ENCODE measurements at places on chromosomes 11 and 22.

DNA sequence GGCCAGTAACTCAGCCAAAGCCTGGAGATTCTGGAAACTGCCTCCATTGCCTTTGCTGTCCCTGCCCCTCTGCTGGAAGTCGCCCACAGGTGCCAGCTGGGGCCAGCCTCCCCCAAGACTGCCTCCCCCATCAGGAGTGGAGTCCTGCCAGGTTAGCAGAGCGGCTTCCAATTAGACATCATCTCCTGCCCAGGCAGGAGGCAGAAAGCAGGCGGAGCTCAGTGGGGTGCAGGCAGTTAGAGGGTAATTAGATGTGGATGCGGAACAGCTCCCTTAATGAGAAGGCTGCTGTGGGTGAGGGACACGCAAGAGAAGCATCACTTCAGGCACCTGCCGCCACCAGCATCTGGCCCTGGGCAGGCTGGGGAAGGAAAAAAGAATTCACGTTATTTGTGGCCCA is 90.9 kb upstream of the TP53I11 start:
- DNase-seq: no peak

DNA sequence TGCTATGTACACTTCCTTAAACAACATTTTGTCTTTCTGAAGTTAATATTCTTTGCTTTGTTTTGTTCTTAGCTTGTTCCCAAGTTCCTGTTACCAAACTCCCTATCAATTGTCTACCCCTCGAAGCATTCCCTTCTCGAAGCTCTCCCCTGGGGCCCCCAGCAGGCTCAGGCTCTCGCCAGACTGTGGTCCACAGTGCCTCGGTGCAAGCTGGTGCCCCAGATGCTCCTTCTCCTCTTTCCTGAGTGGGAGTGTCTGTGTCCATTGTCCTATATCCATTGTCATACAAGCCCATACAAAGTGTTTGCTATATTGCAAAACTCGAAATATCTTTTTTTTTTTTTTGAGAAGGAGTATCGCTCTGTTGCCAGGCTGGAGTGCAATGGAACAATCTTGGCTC is 51.7 kb upstream of the RTL6 start:
- no peak for DNase-seq

GRCh38 chr11:94858012-94858705 is 90.0 kb downstream of the AMOTL1 start:
- DNase-seq: peak; percentile 64

GRCh38 chr22:42855721-42856120 is 1.4 kb downstream of the ARFGAP3 start:
- no peak for DNase-seq

DNA sequence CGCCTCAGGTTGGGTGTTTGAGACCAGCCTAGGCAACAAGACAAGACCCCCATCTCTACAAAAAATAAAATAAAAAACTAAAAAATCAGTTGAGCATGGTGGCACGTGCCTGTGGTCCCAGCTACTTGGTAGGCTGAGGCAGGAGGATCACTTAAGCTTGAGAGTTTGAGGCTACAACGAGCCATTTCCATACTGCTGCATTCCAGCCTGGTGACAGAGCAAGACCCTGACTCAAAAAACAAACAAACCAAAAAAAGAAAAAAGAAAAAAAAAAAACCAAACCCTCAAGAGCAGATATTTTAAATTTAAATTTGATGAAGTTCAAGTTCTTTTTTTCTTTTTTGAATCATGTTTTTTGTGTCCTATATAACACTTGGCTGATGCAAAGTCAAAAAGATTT is 7.2 kb upstream of the CCDC83 start:
- no peak for DNase-seq

GRCh38 chr22:40684728-40685127 is 5.4 kb downstream of the MCHR1 start:
- DNase-seq: no peak

- DNase-seq: peak; percentile 85
Measured at GRCh38 chr11:848380-848931, 5.8 kb downstream of the TSPAN4 start.

DNA sequence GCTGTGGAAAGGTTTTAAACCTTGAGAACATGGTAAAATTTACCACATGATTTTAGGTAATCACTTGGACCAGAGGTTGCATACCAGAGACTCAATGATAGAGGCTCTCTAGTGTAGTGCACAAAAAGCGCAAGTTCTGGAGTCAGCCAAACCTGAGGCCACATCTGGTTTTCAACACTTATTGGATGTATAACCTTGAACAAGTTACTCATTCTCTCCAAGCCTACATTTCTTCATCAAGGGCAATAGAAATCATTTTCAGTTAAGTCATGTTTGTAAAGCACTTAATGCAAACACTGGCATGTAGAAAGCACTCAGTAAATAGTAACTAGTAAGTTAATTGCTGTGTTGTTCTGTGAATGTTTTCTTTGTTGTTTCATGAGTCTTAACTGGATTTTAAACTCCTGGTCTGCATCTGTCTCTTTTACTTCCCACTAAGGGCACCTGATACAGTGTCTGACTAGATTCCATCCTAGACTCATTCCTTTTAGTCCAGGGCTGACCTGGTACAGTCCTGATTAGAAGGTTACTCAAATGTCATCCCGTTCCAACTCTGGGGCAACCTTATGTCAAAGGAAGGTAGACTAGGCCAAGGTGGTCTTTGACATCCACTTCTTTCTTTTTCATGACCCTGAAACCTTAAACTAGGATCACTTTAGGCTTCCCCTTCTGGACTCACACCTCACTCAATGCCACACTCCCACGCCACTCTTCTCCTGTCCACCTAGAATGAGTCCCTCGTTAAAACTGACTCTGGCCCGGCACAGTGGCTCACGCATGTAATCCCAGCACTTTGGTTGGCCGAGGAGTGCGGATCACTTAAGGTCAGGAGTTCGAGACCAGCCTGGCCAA is 34.5 kb upstream of the EED start:
- no peak for DNase-seq
